ENCODE measurements at places on chromosomes 11 and 22.

DNA sequence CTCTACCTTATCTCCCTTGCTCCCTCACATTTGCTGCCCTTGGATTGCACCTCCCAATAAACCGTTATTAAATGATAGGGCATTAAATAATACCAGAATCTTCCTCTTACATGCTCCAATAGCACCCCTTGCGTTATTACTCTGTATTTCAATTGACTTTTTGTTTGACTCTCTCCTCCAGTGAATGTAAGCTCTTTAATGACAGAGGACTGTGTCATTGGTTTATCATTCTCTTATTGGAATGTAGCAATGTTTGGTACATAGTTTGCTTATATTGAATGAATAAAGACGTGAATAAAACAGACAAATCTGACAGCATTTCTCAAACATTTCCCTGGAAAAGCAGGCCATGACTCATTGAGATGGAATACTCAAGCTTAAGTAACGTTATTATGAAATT is 8.7 kb upstream of the MPEG1 start:
- no peak for DNase-seq

- DNase-seq, result no peak
Measured at GRCh38 chr11:12175694-12176241, 65.4 kb downstream of the MICAL2 start.

DNA sequence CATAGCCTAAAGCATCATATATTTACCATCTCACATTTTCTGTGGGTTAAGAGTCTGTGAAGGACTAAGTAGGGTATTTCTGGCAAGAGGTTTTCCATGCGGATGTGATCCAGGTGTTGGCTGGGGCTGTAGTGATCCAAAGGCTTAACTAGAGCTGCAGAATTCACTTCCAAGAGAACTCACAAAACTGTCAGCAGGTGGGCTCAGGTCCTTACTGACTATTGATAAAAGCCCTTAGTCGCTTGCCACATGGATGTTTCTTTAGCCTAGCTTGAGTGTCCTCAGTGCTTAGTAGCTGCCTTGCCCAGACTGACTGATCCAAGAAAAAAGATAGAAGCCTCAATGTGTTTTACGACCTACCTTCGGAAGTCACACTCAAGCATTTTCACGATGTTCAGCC is 250.8 kb downstream of the CNTN5 start:
- no peak for DNase-seq

DNA sequence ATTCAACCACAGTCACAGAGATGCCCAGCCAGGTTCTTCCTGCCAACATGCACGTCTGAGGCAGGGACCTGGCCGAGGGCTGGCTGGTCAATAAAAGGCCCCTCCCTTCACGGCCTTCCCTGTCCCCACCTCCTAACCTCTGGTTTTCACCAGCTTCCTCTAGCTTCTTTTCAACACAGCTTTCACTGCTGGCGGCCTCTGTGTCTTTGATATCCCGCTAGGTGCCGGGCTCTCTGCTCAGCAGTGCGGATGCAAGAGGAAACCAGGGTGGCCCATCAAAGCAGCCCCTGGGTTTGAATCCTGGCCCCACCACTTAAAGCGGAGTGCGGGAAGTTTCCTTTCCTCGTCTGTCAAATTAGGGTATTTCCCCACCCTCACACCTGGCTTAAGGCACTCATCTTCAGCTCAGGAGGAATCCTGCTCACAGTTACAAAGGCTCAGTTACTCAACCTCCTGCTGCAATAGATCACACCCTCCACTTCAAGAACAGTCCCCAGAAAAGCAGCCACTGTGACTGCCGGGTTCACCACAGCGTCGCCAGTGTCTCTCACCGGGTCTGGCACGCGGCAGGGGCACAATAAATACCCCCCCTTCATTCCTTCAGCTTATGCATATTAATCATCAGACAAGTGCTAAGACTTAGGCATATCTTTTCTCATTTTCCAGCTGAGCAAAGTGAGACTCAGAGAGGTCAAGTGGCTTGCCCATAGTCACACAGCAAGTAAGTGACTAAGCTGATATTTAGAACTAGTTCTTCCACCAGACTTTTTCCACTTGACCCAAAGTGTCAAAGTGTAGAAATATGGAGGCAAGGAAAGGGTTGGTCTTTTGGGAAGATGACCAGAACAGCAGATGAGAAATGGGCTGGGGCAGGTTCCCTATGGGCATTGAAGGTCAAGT is 45.7 kb downstream of the TXN2 start:
- no peak for DNase-seq

DNA sequence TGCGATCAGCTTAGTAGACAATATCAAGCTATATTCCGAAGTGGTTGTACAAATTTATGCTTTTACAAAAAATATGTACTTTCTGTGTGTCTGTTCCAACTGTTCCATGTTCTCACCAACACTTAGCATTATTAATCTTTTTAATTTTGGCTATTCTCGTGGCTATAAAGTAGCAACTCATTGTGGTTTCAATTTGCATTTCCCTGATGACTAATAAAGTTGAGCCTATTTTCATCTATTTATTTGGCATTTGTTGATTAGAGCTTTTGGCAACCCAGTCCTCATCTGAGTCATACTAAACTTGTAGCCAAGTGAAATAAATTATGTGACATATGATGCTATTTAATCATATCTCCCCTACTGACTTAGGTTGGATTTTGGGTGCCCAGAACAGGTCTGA is 115.9 kb downstream of the FBXO7 start:
- no peak for DNase-seq

DNA sequence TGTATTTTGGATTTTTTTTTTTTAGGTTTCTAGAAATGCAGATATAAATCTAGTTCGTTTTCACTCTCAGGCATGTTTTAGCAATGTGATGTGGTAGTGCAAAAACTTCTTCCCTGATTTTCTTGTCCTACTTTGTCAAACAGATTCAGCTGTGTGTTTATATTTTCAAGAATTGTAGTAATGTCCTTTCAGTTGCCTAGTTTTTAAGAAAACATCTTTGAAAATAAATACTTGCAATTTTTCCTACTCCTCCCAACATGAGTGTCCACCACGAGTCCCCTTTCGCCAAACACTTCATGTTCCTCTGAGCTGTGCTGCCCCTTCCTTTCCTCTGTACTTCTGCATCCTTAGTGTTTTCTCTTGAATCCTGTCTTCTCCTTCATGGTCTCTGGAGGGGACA is 686.9 kb downstream of the NTM start:
- no peak for DNase-seq
